ENCODE measurements at places on chromosomes 1 and 21.

GRCh38 chr1:13786541-13786940, 86.6 kb downstream of the PRDM2 start:
- no peak for DNase-seq

- no peak for DNase-seq
These were observed 38.7 kb downstream of the ETNK2 start for GRCh38 chr1:204112876-204113730.

DNA sequence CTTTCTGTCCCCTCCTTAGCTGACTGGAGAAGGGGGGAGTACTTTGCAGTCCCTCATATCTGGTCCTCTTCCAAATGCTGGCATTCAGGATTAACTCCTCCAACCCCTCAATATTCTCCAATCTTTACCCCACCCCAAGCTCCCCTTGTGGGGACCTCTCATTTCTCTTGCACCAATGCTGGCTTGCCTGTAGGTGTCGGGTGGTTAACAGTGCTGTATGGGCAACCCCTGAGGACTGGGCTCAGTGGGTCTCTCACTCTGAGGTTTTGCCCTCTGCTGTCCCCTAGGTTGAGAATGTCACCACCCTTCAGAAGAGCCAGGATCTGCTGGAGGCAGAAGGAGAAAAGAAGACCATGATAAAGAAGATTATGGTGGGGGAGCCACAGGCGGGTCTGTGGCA, 27.0 kb downstream of the MROH7 start:
- DNase-seq = no peak

DNA sequence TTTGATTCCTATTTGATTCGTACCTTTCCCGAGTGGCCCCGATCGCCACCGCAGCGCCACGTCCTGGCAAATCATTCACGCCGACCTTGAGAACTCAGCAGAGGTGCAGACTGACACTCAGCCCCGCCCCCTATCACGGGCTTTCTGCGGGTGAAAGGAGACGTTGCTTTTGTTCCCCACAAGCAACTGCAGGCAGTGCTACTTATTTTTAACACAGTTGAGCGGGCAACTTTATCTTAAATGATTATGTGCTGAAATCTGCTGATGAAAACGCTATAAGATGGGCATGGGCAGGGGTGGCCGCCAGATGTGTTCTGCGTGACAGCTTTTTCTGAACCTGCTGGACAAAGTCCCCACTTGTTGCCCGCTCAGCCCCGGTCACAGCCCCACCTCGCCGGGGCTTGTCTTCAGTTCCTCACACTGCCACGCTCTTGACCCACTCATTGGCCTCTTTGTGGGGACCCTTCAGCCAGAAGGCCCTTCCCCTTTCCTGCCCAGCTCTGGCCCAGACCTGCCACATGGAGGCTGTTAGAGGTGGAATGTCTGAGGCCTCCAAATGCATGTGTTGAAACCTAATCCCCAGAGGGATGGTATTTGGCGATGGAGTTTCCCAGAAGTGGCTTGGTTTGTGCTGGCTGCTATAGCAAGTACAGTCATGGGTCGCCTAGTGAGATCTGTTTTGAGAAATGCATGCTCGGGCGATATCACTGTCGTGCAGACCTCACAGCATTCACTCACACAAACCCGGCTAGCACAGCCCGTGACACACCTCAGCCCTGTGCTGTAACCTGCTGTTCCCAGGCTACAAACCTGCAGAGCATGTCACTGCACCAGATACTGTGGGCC, 15.7 kb upstream of the PDXK start:
- DNase-seq = peak; percentile 66

GRCh38 chr1:33469691-33470090, 2.8 kb upstream of the ZSCAN20 start:
- DNase-seq = no peak

DNA sequence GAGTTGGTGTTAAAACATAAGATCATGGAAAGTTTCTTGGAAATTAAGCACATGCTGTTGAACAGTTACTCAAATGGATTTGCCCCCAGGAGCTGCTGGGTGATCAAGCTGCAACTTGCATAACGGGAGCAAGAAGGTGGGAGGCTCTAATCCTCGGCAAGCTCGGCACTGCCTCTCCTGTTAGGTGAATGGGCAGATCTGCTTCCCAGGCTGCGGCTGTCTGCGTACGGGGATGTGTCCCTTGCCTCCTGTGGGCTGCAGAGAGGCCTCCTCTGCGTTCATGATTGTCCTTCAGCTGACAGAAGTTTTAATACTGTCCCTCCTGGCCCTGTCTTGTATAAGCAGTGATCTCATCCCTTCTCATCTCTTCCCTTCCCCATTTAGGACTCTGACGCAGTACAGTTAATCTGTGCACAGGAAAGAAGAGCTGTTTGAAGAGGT, 36.7 kb downstream of the ATP1A1 start:
- peak; percentile 55 for DNase-seq

DNA sequence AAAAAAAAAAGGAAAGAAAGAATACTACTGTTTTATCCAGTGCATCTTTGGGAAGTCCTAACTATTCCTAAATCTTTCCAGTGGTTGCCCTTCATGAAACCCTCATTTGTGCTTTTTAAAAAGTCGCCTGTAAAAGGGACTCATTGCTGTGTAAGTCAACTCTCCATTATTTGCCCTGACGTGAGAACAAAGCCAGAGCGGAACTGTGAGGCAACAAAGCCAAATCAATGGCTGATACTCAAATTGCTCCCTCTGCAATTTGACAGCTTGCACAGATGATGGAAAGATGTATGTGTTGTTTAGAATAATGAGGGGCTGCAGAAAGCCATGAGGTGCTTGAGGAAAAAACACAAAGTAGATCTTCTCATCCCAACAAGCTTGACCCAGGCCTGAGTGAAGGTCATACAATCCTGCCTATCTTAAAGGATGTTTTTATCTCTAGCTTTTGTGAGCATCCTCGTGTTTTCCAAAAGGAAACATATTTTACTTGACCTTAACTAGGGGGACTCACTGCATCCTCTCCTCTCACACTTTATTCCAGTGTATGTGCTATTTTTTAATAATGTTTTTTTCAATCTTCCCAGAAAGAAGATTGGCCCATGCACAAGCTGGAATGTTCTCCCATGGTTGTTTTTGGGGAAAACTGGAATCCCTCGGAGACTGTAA, 33.4 kb downstream of the SMYD2 start:
- no peak for DNase-seq

GRCh38 chr21:42360317-42360716, 6.0 kb downstream of the TFF1 start:
- no peak for DNase-seq

- no peak for DNase-seq
These were observed 125.7 kb downstream of the MATN1 start for GRCh38 chr1:30597711-30598110.

- no peak for DNase-seq
These were observed 161.2 kb upstream of the NFIA start for GRCh38 chr1:60921175-60921574.

DNA sequence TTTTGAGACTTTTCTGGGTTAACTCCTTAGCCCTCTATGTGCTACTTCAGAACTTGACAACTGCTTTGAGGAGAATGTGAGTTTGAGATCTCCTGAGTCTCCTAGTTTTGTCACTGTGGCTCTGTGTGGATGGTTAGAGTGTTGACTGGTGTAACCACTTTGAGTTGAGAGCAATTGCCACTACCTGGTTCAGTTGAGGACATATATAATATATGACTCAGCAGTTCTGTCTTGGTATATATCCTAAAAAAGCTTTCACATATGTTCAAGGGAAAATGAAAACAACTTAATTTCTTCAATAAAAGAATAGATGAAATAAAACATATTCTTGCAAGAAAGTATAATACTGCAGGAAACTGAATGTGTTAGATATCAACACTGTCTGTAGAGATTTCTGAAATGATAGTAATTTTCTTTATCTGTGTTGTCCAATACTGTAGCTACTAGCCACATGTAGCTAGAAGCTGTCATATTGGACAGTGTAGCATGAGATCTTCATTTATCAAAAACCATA, 96.7 kb upstream of the QSOX1 start:
- no peak for DNase-seq

DNA sequence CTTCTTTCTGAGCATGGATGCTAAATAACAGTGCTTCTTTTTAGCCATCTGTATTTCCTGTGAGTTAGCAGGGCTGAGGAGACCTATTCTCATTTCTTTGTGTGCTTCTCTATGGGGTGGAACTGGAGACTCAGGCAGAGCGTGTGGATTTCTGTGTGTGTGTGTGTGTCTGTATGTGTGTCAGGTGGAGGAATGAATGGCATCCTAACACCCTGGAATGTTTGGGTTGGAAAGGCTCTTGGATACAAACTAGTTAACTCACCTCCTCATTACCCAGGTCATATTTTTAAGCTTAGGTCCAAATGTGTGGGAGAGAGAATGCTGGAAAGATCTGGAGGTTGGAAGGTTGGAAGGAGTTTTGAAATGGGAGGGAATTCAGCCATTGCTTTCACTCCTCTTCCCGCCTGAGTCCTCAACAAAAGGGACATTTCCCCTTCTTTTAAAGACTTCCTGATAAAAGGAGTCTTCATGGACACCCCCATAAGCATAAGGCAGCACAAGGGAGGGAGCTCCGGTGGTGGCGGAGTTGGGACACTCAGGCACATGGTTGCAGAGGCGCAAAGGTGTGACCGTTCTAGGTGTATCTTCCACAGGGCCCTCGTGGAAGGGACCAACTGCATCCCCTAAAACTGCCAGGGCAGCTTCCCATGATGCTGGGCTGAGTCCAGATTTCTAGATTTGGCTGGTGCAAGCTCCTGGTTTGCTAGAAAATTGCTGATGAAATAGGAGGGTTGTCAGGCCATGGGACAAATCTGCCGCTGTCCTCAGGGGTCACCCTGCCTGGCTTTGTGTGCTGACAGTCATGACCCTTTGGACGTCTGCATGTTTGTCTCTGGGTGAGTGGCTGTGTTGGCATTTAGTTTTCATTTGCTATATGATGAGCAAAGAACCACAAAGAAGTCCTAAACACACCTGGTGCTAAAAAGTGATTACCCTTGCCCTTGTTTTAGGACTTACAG, 37.6 kb downstream of the MTARC1 start:
- DNase-seq = no peak

DNA sequence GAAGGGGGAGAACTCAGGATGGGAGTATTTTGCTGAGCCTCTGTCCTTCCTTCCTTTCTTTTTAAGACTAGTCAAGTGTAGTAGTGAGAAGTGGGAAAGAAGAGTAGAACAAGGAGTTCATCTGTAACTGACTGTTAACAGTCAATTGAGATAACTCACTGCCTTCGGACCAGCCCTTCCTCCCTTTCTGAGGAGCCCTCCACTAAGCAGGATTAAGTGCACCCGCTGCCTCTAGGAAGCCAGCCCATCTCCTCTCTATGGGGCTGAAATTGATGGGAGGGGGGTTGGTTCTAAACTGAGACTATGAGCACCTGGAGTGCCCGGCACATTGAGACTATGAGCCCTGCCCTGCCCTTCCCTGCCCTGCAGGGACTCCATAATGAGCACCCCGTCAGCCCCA, 72.7 kb upstream of the TINAGL1 start:
- no peak for DNase-seq

DNA sequence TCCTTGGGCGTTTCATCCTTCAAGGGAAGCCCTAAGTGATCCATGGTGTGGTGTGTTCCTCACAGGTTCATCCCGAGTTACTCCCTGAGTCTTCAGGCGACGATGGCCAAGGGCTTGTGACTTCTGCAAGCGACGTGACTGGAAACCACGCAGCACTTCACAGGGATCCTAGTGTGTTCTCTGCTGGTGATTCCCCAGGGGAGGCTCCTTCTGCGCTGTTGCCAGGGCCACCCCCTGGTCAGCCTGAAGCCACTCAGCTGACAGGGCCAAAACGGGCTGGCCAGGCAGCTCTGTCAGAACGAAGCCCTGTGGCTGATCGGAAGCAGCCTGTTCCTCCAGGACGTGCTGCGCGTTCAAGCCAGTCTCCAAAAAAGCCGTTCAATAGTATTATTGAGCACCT, 71.5 kb downstream of the VPS26C start:
- no peak for DNase-seq

DNA sequence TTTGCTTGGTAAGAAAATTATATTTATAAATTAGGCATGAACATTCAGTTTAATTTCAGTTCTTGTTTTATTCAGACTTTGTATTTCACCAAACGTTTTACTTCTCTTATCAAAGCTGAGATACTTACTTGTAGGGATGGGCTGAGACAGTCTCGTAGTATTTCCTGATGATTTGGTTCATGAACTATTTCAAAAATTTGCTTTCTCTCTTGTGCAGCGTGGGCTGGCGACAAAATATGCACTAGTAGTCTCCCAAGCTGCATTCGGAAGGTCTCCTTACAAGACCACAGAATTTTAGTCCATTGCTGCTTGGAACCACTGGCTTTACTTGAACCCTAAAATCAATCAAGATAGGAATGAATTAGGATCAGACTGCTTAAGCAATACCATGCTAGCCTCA, 91.7 kb upstream of the GNG4 start:
- DNase-seq = no peak

All from head of caudate nucleus (tissue), 42 donors.